ENCODE measurements at places on chromosomes 2 and 18.

GRCh38 chr2:214836568-214836967, 27.1 kb upstream of the BARD1 start:
- DNase-seq = no peak

GRCh38 chr2:193695367-193695766, 1500.6 kb upstream of the TMEFF2 start:
- no peak for DNase-seq

DNA sequence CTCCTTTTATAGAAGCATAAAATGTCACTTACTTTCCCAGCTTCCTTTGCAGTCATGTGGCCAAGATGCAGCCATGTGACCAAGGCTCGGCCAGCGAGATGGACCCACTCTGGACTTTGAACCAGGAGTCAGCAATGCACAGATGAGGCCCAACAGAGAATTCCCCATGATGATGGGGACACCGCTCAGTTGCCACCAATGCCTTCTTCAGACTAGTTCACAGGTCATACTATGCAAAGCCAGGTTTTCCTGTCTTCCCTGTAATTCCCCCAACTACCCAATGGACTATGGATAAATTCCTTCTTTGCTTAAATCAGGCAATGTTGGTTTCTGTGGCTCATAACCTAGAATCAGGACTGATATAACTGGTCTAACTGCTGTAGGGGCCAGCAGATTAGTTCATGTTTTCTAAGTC, 22.5 kb upstream of the REL start:
- DNase-seq = no peak

DNA sequence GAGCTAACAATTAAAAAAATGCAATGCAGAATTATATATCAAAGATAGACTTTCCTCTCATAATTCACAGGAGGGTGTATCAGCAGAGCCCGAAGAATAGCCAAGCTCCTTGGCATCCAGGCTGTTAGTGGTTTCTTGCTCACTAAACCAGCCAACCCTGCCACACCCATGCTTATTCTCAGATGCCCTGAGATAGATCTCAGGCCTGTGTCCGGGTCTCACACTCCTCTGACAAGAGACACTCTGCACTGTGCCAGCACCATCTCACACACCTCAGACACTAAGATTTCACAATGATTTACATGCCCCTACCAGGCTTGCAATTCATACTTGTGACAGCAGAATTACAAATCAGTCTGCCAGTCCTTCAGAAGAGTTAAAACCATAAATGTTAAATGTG, 64.5 kb downstream of the OSBPL1A start:
- DNase-seq = no peak

GRCh38 chr2:123165616-123166015, 859.5 kb upstream of the CNTNAP5 start:
- DNase-seq = no peak

All from central memory CD4-positive, alpha-beta T cell (primary cell).